ENCODE measurements at places on chromosomes 16 and 17.

GRCh38 chr17:44749980-44750318 is 8.8 kb upstream of the ADAM11 start:
- no peak for DNase-seq

DNA sequence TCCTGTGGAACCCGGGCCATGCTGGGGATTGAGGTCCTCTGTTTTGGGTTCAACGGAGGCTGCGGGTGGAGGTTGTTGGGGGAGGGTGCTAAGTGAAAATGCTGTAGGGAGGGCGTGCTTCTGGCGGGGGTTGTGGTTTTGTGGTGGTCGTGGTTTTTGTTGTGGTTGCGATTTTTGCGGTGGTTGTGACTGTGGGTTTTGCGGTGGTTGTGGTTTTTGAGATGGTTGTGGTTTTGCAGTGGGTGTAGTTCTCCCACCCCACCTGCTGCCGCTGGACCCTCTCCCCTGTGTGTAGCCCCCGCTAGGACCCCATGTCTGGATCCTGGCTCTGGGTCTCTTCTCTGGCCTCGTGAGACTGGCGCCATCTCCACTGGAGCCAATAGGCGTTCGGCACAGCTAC is 4.9 kb upstream of the SSTR5 start:
- DNase-seq: no peak

DNA sequence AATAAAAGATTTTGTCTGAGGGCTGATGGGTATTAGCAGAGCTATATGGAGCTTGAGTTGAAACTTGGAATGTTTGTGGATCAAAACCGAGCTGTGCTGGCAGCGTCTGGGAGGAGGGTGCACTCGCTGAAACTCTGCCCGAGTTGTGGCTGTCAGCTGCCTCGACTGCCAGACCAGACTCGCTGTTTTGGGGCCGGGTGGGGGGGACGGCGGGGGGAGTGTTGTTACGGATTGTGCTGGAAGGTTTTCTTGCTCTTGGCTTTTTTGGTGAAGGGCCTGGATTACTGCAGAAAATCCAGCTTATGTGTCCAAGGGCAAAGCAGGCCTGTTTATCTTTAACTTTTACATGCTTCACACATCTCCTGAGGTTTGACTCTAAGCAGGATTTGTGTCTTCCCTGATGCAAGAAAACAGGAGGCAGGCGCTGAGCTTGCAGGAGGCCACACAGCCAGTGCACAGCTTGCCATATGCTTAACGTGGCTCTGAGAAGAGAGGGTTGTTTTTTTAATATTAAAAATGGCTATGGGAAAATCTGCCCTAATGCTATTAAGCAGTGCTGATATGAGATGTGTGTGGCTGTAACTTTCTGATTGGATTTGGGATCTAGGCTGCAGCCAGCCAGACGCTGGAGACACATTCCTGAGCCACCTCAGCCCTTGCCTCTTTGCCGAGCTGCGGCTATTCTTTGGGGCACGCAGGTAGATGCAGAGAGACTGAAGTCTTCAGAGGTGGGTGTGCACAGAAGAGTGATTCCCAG is 20.5 kb upstream of the RPTOR start:
- no peak for DNase-seq

DNA sequence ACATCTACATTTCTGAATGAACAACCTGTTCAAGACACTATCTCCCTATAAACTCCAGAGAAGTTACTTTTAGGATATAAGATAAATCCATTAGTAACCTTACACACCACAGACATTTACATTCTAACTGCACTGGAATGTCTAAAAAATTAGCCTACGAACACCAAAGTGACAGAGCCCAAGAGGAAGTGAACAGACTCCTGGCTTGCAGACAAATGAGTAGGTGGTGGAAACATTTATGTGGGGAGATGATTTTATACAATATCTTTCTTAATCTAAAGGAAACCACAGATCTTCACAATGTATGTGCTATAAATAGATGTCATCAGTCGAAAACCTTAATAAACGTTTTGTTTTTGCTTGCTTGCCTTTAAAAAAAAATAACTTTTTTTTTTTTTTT is 18.8 kb downstream of the ZNF652 start:
- DNase-seq: no peak

DNA sequence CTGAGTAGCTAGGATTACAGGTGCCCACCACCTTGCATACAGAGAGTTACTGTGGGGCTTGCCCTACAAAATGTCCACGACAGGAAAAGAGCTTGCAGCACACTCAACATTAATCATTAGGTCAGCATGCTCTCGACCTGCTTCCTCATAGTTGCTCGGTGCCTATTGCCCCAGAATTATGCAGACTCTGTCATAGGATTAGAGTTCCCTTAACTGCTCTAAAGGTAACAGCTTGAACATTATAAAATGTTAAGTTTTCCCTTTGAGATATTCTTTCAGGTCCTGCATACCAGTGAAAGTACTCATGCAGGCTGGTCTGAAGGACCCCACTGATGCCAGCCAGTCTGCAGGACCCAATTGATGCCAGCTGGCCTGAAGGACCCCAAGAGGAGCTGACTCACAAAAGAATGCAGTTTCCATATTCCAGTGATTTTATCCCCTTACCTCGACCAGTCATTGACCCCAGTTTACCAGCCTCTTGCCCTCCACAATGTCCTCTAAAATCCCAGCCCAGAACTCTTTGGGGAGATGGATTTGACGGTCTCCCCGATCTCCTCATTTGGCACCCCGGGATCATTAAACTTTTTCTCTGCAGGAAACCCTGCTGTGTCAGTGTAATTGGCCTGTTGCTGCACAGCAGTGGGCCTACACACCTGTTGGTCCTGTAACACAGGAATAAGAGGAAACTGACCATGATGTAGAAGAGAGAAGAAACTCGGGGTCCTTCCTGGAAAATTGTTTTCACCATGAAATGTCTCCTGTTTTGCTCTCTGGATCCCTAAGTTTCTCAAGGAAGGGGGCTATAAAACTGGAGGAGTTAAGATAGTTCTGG is 10.6 kb downstream of the ICAM2 start:
- DNase-seq: no peak

DNA sequence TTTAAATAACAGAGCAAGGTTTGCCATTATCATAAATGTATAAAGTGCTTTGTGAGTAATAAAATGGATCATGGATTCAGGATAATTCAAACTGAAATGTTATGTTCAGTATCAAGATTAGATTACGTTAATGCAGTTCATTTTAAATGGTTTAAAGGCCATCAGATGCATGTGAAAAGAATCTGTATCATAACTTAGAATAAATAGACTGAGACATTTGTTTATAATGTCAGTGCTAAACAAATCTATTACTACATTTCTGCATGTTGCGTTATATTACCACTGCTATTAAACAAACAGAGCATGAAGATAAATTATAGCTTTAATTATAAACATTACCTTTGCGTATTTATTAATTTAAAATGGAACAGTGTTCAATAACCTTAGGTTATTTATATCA is 160.2 kb downstream of the TOX3 start:
- DNase-seq: no peak

DNA sequence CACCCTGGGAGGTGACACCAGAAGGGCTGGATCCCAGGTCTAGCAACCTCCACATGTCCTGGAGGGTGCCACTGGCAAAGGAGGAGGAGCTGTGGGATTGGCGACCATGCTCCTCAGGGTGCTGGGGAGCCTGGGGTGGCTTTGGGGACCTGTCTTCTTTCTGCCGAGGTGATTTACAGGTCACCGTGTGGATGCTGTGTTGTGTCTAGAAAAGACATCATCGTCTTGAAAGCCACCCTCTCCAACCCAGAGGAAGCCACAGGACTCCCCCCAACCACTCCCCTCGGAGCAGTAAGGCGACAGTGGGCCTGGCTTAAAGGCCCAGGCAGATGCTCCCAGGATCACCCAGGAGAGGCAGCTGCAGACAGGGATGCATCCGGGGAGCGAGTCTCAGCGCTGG is 29.7 kb upstream of the FASN start:
- no peak for DNase-seq

GRCh38 chr16:69880640-69881133 is 70.4 kb upstream of the CLEC18A start:
- no peak for DNase-seq

DNA sequence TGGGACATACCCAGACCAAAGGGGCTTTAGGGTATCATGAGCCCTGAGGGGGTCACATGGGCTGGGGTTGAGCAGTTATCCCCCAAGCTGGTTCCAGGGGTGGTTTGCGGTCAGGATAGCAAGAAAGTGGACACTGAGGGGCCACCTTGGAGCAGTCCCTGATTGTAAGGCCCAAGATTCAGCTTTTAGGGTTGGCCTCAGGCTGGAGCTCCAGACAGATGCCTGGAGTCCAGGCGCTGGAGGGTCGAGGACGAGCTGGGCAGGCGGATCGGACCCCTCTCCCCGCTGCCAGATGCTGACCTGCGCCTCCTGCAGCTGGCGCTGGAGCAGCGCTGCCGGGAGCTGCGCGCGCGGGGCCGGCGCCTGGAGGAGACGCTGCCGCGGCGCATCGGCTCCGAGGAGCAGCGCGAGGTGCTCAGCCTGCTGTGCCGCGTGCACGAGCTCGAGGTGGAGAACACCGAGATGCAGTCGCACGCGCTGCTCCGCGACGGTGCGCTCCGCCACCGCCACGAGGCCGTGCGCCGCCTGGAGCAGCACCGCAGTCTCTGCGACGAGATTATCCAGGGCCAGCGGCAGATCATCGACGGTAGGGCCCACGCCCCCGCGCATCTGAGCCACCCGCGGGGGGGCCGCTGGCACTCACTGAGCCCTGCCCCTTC is 10.0 kb downstream of the BTBD17 start:
- DNase-seq: no peak

DNA sequence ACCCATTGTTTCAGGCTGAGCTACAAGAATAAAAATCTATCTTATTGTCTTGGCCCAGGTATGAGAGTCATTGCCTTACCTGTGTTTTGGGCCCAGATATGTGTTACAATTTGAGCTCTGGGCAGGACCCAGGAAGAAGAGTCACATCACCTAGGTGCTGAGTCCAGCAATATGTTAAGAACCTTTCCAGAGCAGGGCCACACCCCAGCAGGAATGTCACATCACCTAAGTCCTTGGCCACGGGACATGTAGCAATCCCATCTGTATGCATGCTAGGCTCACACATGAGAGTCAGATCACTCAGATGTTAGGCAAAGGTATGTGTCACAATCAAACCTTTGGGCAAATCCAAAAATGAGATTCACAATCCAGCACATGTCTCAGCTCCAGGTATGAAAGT is 2103.5 kb downstream of the TP53TG3F start:
- DNase-seq: no peak

DNA sequence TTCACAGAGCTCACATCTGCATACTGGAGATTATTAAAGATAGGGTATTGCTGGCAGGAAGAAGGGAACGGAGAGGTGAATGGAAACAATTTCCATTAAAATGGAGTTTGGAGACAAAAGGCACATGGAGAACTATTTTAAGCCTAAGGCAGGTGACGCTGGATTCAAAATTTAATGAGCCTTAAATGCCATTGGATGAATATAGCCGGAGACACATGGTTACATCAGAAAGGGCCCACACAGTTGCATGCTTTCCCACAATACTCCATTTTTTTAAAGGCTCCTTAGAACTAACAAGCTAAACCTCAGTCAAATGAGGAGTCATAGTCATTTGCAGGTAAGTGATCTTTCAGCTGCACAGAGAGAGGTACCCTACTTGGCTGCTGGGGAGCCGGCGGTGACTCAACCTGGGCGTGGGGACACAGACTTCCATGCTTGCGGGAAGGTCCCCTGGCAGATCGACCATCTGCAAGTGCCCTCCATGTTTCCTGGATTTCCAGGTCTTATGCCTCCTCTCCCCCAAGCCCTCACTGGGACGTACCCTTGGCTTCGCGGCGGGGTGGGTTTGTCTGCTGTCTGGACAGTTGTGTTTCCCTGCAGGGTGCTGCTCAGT is 259.2 kb downstream of the CBLN1 start:
- DNase-seq: no peak

DNA sequence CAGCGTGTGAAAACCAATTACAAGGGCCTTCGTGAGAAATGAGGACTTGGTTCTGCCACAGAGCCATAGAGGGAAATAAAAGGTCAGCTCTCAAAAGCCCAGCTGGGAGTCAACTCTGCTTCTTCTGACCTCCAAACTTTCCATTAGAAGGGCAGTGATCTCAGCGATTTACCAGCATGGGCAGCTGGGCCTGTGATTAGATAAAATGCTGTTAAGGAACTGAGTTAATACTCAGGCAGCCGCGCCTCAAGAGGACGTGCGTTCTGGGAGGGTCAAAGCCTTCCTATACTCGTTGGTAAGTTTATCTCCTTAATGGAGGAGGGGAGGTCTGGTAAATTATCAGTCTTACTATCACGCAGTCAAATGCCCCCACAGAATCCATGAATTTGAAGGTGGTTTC is 480.2 kb upstream of the ERCC4 start:
- no peak for DNase-seq

DNA sequence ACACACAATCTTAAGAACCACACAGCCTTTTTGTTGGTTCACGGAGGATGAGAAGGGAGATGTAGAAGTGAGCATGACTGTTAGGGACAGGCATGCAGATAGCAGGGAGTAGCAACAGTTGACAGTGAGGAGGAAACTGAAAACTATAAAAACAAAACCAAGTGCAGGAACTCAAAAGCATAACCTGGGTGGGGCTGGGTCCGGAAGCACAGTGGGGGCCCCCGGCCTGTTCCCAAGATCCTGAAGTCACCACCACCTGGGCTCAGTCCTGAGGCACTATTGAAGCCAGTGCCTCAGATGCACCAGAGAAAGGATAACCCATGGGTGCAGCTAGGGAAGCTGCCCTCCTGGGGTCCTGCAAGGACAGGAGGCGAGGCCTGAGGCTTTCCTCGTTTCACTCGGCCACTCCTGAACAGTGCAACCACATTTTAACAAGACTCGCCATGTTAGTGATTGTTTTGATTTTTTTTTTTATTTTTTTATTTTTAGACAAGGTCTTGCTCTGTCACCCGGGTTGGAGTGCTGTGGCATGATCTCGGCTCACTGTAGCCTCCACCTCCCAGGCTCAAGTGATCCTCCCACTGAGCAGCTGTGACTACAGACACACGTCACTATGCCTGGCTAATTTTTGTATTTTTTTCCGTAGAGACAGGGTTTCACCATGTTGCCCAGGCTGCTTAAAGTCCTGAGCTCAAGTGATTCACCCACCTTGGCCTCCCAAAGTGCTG is 27.7 kb upstream of the CBX4 start:
- no peak for DNase-seq

DNA sequence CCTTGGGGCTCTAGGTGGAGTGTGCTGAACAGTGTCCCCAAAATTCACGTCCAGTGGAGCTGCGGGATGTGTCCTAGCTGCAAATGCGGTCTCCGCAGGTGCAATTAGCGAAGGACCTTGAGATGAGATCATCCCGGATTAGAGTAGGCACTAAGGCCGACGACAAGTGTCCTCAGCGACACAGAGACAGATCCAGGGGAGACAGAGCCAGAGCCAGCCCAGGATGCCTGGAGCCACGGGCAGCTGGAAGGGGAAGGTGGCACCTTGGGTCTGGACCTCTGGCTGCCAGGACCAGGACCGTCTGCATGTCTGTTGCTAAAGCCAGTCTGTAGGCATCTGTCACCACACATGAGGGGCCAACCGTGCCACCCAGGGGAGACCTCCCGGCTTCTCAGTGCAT is 24.5 kb downstream of the SLC7A5 start:
- no peak for DNase-seq

Data from stimulated activated CD4-positive, alpha-beta T cell treated with anti-CD3 and anti-CD28 coated beads, Interleukin-1b, Interleukin-23, amount 100 ng/mL, for 4 hours (primary cell).